ENCODE measurements at places on chromosomes 3 and 15.

- no peak for DNase-seq
Observed at GRCh38 chr3:69646287-69647067, 92.8 kb upstream of the MITF start.

DNA sequence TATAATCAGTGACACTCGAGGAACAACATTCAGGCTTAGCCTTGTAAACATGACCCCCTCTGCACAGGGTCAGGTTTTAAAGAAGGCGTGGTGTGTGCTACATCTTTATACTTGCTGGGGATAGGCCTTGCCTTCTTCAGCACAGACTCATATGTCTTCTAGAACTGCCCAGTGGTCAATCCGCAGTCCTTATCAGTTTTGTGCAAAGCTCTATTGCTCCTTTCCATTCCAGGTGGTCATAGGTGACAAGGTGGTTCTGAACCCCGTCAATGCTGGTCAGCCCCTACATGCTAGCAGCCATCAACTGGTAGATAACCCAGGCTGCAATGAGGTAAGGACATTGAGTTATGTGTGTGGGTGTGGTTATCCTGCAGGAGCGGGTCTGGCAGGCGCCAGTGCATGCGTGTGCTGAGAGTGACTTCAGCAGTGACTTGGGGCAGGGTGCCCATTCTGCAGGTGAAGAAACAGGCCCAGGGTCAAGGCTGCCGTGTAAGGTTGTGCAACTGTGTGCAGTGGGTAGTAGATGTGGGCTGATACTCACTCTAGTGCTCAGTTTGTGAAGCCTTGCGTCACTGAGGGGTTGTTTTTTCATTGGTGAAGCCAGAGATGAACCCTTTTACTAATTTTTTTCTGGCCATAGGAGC, 150.9 kb downstream of the ITPR1 start:
- no peak for DNase-seq

DNA sequence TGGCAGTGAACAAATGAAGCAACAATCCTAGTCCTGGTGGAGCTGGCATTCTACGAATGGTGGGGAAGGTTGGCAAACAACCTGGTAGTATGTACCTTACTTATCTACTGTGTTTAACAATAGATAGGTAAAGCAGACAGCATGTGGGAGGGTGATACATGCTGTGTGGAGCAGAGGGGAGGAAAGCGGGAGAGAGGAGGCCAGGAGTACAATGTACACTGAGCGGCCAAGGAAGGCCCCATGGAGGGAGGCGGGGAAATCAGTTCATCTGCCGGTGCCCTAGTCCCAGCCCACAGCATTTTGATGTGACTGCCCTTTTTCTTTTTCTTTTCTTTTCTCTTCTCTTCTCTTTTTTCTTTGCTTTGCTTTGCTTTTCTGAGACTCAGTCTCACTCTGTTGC, 5.3 kb upstream of the RHCG start:
- no peak for DNase-seq

GRCh38 chr15:35616498-35617271, 70.7 kb upstream of the DPH6 start:
- no peak for DNase-seq

DNA sequence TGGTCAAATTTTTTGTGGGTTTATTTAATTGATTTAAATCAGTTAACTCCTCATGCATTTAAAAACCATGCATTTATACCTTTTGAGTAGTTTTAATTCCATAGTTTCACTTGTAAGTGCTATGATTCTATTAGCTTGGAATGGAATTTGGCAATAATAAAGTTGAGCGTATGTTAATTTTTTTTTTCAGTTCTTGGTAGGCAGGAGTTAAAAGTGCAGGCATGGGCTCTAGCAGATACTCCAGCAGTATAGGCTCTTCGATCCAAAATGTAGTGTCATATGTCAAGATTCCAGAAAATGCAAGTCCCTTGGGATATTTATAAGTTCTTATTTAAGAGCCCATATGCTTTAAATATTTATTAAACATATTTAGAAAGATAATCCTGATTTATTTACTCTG, 70.3 kb downstream of the LYSMD4 start:
- no peak for DNase-seq

DNA sequence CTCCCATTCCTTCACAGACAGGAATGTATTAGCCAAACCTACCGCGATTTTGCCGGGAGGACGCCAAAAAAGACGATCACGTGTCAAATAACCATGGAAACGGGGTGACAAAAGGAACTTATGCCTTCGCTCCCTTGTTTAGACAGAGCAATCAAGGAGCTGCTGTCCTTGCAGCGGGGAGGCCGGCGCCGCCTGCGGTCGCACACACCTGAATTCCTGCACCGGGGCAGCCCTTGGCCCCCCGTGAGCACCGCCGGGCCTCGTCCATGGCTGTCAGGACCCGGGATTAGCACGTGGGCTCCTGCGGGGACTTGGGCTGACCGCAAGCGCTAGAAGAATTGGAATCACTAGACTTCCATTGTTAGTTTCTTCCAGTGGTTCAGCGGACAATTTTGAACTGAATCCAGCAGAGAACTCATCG, 193.1 kb downstream of the SHQ1 start:
- DNase-seq = no peak

- no peak for DNase-seq
Observed at GRCh38 chr15:86382341-86382740, 302.7 kb downstream of the AGBL1 start.

GRCh38 chr3:141960731-141961130, 84.3 kb downstream of the ATP1B3 start:
- DNase-seq = no peak

- DNase-seq = no peak
Observed at GRCh38 chr3:549636-550035, 353.1 kb downstream of the CHL1 start.

GRCh38 chr3:39435006-39435748, 28.7 kb downstream of the RPSA start:
- DNase-seq = no peak

DNA sequence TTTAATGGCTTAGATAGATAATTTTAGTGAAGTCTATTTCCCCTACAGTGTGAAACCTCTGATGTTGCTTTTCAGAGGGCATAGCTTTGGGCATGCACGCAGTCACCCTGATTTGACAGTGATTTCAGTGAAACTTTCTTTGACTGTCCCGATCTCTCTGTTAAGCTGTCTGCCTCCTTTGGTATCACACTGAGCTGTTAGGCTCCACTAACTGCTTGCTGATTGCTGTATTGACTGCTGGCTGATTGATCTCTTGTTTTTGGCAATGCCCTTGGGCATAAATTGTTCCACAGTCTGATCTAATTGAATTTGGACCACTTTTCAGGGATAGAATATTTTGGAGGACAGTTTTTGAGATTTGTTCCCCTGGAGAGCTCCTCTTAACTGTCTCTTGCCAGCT, 68.5 kb upstream of the CCDC54 start:
- DNase-seq = no peak

DNA sequence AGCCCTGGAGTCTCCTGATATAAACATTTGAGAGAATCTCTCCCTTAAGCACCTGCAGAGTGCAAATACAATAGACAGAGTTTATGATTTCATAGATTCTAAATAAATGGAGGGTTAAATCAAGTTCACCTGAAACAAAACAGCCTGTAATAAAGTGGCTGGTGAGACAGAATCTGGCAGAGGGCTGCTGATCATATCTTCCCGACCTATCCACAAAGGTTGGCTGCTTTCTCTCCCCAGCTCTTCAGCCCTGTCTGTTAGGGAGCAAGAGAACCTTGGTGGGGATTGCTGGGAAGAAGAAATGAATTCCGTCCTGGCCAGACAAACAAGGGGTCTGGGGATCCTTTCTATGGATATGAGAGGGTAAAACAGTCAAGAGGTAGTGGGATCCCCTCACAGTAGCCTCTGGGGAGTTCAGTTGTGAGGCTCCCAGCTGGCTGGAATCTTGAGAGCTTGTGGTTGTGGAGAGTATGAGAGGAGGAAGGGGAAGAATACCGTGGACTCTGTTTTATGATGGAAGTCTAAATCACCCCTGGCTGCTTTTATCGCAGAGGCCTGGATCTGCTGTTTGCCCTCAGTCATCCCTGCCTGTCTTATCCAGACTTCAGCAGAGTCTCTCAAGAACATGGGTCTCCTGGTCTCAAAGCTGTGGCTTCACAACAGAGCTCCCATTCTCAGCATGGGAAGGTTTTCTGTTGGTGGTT, 451.3 kb downstream of the NTRK3 start:
- DNase-seq = no peak

- DNase-seq = no peak
Observed at GRCh38 chr3:100575704-100576103, 33.7 kb upstream of the ADGRG7 start.

DNA sequence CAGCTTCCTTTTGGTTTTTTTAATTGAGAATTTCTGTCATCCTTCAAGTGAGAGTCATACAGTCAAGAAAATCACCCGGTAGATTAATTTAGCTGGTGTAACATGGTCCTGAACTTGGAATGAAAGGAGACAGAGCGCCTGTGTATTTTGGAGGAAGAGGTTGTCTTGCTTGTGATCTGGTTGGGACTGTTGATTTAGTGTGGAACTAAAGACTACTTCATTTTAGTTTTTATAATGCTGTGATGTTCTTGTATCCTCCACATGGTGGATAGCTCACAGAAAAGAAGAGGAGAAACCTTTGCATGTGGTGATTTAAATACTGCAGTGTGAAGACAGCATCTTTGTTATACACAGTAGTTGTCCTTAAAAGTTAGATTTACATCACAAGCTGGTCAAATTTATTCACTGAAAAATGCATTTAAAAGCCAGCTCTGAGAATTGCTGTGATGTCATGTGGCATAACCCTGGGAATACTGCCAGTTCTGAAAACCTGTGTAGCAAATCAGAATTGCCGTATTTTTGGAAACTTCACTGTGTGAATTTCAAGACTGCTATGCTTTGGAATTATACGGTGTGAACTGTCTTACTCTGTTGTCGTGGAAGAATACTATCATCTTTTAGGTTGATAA, 268.5 kb downstream of the PTPRG start:
- peak; percentile 13 for DNase-seq

- DNase-seq = no peak
Observed at GRCh38 chr3:100910986-100911385, 82.2 kb downstream of the ABI3BP start.

GRCh38 chr3:127235706-127236105, 42.8 kb downstream of the PRR23E start:
- DNase-seq = no peak

GRCh38 chr3:51163051-51163450, 222.0 kb upstream of the MANF start:
- DNase-seq = no peak

GRCh38 chr3:121793078-121793477, 41.8 kb downstream of the IQCB1 start:
- no peak for DNase-seq

DNA sequence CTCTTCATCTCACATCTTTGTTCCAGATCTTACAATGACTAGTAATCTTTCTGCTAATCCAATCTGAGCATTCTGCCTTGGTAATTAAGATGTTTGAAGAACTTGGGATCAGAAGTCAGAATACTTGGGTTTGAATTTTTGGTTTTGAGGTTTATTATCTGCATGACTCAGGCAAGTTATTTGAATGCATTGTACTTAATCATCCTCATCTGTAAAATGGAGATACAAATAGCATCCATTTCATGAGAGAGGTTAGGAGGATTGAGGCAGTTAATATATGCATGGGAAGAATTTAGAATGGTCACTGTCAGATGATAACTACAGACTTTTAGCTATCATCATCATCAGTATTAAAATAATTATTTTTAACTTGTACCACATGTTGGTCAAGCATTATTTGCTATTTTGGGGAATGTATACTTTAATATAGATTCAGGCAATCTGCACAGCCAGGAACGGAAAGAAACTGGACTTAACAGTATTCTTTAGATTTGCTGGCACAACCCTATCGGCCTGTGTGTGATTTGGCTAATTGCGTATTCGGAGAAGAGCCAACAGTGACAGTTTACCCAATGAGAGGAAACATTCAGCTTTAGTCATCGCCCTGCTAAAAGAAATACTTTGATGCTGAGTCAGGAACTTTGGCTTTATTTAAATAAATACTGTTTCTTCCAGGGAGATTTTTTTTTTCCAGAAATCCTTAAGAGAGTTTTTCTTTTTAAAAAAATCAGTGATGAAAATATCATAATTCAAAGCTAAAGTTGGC, 600.0 kb downstream of the ROBO1 start:
- no peak for DNase-seq

DNA sequence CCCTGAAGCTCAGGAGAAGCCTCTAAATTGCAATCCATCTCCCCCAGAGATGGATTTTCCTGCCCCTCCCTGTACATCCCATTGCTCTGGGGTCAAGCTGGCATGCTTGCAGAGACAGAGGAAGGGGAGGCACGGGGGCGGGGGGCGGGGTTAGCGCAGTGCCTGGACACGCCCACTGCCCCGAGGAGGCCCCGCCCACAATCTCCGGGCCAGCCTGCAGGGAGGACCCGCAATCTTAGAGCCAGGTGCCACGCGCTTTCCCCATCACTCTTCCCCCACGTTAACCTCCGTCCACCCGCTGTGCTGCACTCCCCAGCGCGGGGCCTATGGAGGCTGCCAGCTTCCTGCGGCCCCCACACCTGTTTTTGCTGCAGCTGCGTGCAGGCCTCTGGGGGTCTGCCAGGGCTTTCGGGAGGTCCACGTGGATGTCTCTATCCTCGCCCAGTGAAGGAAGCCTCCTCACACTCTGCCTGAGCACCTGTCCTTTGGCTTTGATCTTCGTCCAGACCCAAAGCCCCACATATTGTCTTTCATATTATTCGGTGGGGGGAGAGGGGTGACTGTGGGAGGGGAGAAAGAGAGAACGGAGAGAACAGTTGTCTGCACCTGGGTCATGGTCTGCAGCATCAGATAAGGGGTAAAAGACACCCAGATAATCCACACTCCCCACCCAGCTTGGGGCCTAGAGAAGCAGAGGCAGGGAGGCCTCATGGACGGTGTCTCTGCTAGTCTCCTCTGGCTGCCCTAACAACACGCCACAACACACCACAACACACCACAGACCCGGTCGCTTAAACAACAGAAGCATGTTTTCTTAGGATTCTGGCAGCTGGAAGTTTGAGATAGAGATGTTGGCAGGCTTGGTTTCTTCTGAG, 118.0 kb upstream of the MEF2A start:
- DNase-seq = no peak

DNA sequence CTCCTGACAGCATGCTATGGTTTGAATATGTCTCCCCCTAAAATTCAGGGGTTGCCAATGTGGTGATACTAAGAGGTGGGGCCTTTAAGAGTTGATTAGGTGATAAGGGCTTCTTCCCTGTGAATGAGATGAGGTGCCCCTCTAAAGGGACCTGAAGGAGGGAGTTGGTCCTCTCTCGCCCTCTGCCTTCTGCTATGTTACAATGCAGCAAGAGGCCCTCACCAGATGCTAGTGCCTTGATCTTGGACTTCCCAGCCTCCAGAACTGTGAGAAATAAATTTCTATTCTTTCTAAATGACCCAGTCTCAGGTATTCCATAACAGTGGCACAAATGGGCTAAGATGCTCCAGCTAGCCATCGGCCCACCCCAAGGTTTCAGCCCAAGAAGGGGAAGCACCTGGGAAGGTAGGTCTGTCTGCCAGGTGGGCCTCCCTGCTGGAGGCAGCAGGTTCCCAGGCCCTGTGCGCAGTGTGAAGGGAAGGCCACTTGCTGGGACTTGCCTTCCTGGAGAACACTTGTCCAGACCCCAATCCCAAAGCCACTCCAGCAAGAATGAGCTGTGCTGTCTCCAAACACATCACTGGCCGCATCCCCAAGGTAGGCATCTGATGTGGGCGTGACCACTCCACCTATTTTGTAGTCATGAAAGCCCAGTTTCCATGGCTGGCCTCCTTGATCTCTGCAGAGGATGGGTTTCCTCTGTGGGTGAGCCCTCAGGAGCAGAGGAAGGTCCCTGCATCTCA, 9.0 kb downstream of the TGM4 start:
- no peak for DNase-seq

- no peak for DNase-seq
Observed at GRCh38 chr3:17985658-17986347, 243.4 kb upstream of the TBC1D5 start.

- no peak for DNase-seq
Observed at GRCh38 chr3:6242104-6242503, 618.8 kb upstream of the GRM7 start.

GRCh38 chr15:99708563-99708962, 24.7 kb downstream of the LYSMD4 start:
- no peak for DNase-seq

Measured in hippocampal formation (tissue), 2 donors.